ENCODE measurements at places on chromosomes 12 and 14.

- peak; percentile 80 for DNase-seq
Observed at GRCh38 chr14:23562822-23563472, 4.6 kb downstream of the AP1G2 start.

DNA sequence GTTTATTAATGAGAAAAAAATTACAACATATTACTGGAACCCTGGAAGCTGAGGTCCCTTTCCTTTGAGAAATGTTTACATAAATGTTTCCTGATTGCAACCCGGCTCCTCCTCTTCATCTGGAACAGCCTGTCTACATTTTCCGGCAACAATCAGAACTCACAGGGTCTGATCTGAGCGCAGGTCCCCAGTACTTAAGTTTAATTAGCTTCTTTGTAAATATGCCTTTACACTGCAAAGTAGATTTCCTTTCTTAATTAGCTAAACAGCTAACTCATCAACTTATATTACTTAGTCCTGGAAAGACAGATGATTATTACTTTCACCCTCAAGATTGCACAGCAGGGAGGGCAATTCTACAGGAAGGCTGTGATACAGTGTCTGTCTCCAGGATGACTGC is 213.0 kb downstream of the MON2 start:
- DNase-seq, result no peak

GRCh38 chr12:80262346-80262745 is 163.0 kb downstream of the OTOGL start:
- no peak for DNase-seq

DNA sequence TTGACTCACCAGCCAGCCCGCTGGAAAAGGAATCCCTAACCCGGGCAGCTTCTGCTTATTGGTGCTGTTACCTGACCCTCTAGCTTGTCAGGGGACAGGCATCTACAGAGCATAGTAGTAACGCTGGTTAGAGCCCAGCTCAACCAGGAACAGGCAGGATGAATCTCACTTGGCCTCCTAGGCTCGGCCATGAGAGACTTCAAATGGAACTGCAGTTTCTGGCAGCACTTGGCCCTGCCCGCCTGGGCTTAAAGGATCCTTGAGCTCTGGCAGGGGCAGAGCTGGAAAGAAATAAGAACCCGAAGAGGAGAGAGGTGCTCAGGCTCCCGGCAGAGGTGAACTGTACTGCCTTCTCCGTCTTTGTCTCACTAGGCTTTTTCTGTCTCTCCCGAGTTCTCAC is 2.3 kb upstream of the LHX5 start:
- peak; percentile 36 for DNase-seq

GRCh38 chr12:12716151-12716792 is 896 bp upstream of the CDKN1B start:
- peak; percentile 77 for DNase-seq

GRCh38 chr12:115118177-115118724 is 434.3 kb upstream of the TBX3 start:
- DNase-seq, result no peak

DNA sequence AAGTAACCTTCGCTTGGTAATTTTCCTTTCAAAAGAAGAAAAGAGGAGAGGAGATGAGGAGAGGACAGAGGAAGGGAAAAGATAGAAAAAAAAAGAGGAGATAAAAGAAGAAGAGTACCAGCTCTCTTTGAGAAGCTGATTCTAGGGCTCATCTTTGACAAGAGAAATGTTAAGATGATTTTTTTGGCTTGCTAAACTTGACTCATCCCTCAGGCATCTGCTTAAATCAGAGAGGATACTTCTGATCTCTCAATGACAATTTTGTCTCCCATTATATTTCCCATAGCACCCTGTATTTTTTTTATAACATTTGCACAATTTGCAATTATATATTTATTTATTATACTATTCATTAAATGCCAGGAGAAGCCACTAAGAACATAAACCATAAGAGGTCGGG is 17.1 kb downstream of the SYT1 start:
- no peak for DNase-seq

DNA sequence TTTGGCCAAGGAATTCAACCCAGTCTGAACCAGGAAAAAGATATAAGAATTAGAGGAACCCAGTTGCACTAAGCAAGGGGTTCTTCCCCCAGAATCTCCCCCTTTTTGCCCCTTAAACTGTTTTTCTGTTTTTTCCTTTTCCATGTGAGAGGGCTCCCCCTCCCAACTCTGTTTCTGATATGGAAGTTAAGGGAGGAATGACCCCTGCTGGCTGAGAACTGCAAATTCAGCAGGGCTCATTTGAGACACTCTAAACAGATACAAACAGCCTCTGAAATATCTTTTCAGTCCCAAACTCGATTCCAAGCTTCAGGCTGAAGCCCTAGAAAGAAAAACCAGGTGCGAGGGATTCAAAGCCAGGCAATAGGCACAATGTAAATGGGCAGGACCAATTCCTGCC is 132.7 kb downstream of the SLC41A2 start:
- no peak for DNase-seq

DNA sequence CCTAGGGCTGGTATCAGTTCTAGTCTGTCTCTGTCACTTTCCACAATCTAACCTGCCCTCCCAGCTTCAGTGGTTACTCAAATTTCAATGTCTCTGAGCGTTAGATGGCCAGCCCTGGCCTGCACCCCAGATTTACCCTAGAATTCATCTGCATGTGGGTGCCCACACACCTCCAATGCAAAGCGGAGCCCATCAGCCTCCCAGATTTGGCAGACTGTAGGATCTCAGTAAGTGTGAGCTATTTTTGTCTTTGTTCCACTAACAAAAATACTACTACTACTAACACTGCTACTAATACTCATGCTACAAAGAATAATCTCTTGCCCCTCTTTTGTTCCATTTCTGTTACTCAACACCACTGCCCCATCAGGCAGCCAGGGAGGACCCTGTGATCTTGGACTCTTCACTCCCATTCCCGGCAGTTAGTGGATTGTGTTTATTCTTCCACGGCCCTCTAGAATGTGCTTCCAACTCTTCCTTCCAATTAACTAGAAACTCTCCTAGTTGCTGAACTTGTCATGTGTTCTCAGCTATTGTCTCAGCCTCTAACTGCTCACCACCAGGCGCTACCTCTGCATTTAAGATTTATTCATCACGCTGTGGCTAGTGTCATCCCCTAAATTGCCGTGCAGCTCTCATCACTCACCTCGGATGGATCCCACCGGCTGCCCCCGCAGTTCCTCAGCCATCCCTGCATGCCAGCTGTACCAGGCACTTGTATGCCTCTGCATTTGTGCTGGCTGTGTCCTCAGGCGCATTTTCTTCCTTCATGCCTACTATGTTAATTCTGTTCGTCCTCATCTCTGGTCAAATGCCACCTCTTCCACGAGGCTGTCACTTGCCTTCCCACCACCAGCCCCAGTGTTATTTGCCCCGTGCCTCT is 150.6 kb upstream of the HIF1A start:
- no peak for DNase-seq

GRCh38 chr12:113173081-113173698 is 12.1 kb downstream of the DDX54 start:
- DNase-seq, result no peak

DNA sequence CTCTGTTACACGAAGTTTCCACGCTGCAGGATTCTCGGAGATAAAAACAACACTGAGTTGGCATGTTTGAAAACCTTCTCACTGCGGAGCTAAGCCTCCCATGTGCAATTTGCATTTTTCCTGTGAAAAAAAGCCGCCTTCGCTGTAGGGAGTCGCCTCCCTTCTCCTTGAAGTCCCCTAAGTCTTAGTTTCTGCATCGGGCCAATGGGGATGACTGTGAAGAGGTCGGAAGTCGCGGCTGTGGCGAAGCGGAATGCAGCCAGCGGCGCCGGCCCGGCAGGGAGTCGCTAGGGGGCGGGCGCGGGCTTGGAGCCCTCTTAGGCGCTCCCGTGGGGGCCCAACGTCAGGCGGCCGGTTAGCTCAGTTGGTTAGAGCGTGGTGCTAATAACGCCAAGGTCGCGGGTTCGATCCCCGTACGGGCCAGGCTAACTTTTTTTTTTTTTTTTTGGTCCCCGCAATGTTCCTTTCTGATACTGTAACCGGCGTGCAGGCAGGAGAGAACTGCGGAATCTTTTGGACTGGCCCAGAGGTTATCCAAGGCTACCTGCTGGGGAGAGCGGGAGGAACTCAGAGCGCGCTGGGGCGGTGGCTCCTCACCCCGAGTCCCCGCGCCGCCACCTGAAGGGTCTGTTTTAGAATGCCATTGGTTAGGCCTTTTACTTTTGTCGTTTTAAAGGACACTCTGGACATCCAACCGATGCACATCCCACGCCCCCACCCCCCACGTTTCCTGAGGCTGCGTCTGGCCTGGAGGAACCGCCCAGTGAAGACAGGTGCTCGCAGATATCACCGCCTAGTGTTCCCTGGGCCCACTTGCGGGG is 2.6 kb upstream of the ZNF839 start:
- DNase-seq, result peak; percentile 98

DNA sequence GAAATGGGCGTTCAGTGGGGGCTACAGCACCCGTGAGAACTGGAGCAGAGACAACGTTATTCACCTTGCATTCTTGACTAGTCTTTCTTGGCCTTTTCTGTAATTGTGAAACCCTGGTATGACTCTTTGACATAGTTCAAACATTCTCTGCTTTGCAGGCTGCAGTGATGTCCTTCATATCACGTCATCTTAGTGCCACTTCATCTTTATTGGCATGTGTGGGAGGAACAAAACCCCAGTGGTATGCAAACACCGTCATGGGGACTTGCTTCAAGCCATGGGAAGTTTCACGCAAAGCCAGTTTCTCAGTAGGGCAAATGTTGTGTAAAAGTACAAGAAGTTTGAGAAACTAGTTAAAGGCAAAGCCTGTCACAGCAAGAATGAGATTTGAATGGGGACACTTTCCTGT is 20.2 kb upstream of the DUSP16 start:
- DNase-seq, result no peak

DNA sequence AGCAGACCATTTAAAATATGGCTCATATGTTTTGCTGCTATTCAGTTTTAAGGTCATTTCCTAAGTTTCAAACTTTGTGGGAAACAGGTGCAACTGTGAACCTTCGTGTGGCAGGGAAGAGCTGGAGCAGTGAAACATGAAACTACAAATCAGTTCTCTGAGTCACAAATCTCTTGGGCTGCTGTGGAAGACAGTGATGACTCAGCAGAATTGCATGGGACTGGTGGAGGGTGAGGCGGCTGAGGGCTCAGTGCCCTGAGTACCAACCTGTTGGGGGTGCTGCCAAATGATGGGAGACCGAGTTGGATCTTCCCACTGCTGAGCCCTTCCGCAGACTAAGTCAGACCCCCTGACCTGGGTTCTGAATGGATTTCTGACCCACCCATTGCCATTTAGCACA is 8.4 kb upstream of the CALM1 start:
- no peak for DNase-seq

DNA sequence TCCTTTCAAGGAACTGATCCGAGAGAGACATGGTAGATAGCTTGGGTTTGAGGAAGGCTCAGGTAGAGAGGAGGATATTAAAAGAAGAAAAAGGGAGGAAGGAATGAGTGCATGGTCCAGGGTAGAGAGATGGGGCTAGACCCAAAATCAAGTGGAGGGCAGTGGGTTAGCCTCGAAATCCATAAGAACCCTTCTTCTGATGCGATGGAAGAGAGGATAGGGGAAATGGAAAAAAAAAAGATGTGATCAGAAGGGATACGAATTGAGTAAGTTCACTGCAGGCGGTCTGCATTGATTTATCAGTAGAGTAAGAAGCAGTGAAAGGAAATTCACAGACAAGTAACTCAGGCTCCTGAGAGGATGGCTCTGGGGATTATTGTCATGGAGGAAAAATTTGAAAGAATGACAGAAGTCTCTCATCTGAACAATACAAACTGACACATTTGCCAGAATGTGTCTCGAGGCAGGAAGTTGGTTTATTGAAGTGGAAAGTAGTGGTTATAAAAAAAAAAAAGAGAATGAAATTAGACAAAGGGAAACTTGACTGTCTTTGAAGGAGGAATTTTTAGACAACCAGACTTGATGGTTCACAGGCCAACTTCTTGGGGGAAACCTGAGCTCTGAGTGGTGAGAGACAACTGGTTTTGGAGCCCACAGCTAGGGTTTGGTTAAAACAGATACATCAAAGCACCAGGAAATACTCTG is 10.2 kb downstream of the PPFIBP1 start:
- no peak for DNase-seq
